Non-pigmented ciliary epithelial cell (primary cell): ENCODE measurements at places on chromosomes 2 and 18.

GRCh38 chr18:36655074-36655473 is 173.7 kb downstream of the TPGS2 start:
- DNase-seq, result no peak

- no peak for DNase-seq
These were observed 42.2 kb upstream of the OTOF start for GRCh38 chr2:26520148-26520449.

GRCh38 chr2:56239437-56239836 is 55.6 kb downstream of the CCDC85A start:
- DNase-seq, result no peak

GRCh38 chr18:3466045-3466444 is 16.1 kb downstream of the TGIF1 start:
- peak; percentile 82 for DNase-seq

GRCh38 chr18:46481048-46481846 is 175.8 kb downstream of the LOXHD1 start:
- DNase-seq, result peak; percentile 18

DNA sequence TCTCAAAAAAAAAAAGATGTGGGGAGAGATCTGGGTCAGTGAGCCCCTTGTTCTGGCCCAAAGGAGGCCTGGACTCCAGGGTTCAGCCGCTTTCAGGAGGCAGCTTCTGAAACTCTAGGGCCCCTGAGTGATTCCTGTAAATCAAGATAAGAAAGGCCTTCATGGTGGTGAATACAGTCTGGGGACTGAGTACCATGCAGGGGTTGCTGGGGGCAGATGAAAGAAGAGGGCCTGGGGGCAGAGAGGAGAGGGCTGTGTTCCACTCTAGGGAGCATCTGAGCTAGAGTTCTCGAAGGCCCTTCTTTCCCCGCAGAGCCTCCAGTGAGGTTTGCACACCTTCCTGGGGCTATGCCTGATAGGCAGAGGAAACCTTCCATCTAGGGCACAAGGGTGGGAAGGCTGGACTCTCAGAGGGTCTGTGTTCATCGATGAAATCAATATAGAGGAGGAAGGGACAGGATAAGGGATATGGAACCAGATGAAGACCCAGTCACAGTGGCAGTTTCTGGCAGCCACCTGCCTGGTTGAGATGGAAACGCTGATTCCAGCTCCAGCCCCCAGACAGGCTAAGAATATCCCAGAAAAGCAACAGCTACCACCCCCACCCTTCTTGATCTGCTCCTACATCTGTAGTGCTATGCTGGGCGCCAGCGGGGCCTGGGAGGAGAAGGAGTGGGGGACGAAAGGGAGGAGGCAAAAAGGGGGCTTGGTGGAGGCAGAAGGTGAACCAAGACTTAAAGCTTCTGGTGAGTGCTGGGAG is 4.7 kb upstream of the CDK5R2 start:
- DNase-seq, result no peak

- DNase-seq, result peak; percentile 45
These were observed 59.6 kb downstream of the TRPM8 start for GRCh38 chr2:233976690-233977294.
